ENCODE measurements at places on chromosomes 2 and 18.

DNA sequence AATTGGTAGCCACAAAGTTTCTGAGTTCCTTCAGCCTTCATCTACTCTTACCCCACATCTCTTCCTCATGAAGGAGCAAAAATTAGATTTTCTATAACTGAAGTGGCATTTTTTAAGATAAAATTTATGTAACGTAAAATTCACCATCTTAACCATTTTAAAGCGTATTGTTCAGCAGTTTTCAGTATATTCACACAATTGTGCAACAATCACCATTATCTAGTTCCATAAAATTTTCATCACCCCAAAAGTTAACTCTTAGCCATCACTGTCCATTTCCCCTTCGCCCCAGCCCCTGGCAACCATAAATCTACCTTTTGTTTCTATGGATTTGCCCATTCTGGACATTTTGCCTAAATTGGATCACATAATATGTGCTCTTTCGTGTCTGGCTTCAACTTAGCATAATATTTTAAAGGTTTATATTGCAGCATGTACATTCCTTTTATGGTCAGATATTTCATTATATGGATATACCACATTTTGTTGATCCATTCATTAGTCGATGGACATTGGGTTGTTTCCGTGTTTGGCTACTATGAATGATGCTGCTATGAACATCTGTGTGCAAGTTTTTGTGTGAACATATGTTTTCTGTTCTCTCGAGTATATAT lies 44.6 kb downstream of the ATIC start:
- no peak for DNase-seq

DNA sequence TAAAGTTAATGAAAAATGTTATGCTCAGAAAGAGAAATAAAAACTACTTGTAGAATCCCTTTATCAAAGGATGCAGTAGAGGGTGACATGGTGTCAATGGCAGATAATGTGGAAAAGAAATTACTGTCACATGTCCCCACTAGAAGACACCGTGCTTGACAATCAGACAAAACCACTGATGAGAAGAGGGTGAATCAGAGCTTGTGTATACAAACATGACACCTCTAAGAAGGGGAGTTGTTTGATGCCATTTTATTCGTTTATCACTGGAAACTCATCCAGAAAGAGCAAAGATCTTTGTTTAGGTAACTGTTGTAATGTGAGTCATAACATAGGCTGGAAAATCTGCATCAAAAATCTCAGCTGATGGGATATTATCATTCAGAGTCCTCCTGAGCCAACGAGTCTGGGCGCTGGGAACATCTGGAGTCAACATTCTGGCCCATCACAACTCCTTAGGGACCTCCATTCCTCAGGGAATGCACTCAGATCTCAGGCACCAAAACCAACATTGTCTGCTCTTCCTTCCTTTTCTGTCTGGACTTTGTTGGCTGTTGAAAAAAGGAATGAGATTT lies 49.5 kb upstream of the RAB12 start:
- DNase-seq = no peak

DNA sequence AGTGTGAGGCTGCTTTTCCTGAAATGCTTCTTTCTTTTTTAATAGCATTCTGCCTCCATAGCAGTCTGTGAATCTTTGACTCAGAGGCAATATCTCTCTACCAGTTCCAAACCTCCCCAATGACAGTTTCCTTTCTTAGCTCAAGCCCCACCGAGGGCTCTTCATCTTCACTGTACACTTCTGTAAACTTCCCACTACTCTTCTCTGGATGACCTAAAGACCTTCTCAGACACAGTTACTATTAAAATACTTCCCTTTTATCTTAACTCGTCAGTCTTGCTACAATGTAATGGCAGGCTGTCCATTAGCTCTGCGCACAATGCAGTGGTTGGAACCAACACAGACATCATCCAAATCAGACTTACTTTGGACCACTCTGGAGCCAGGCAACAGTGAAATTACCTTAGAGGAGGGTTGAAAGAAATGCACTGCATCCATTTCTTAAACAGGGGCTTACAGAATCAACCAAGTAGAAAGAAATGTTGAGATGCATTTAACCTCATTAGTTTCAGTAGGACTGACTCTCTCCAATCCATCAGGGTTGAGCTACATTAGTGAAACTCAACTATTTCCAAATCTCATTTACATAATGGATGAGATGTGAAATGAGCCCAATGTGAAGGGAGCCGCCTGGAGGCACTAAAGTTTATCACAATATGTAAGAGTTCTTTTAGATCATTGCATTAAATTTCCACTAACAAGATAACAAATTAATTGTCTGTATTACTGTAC lies 343.8 kb downstream of the SETBP1 start:
- DNase-seq = no peak

- DNase-seq = no peak
Observed at GRCh38 chr2:27096748-27097297, 10.3 kb downstream of the KHK start.

- peak; percentile 38 for DNase-seq
Observed at GRCh38 chr18:21602299-21602587, 1.7 kb upstream of the ESCO1 start.

- peak; percentile 60 for DNase-seq
Observed at GRCh38 chr2:172806493-172806892, 70.8 kb downstream of the RAPGEF4 start.

- no peak for DNase-seq
Observed at GRCh38 chr2:202721621-202722020, 86.9 kb downstream of the FAM117B start.

- no peak for DNase-seq
Observed at GRCh38 chr2:215658635-215659305, 222.9 kb upstream of the FN1 start.

GRCh38 chr2:177631680-177632079 lies 239.1 kb downstream of the AGPS start:
- no peak for DNase-seq

Data from globus pallidus (tissue), 1 donor.